Fibroblast of lung (primary cell): ENCODE measurements at places on chromosomes 16 and 17. TPM values are rescaled to one million over a fixed set of nuclear protein-coding genes. Genes with fewer than 3 reads are reported as not detected.

DNA sequence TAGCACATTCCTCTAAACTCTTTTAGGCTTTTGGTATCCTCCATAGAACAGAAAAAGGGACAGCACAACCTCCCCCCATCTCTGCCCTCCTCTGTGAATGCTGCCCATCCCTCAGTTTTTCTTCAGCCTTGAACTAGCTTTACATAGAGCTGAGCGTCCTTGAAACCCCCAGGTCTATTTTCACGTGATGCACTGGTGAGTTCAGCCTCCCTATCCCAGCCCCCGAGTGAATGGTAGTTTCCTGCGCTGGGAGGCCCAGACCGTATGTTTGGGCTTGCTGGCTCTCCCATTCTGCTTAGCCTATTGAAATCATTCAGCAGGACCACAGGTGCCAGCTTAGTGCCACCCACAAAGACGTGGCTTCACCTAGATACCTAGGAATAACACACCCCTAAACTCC, 22.5 kb downstream of the ZNF385C start:
- no peak for DNase-seq

DNA sequence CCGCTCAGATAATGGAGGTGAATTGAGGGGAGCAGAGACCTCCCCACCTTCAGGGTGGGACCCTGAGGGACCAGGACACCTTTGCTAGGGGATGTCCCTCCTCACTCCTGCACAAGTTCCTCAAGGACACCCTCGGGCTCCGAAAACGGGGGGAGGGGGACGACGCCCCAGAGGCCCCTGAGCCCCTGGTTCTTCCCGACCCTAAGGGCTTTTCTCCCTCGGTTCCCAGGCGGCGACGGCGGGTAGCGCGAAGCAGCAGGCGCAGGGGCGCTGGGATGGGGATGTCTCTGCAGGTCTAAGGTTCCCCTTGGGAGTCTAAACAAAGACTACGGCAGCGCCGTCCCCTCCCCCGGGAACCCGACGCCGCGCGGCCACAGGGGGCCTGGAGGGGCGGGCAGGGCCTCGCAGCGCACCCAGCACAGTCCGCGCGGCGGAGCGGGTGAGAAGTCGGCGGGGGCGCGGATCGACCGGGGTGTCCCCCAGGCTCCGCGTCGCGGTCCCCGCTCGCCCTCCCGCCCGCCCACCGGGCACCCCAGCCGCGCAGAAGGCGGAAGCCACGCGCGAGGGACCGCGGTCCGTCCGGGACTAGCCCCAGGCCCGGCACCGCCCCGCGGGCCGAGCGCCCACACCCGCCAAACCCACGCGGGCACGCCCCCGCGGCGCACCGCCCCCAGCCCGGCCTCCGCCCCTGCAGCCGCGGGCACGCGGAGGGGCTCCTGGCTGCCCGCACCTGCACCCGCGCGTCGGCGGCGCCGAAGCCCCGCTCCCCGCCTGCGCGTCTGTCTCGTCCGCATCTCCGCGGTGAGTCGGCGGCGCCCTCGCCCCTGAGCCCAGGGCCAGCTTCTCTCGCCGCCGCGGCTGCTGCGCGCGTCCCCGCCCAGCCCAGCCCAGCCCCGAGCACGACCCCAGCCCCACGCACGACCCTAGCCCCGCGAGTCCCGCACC, 36.7 kb upstream of the NDRG4 start:
- DNase-seq: no peak

GRCh38 chr17:17343160-17343735, 40.1 kb downstream of the NT5M start:
- DNase-seq: no peak

- DNase-seq: no peak
Observed at GRCh38 chr17:6576038-6576785, 19.9 kb upstream of the PITPNM3 start.

DNA sequence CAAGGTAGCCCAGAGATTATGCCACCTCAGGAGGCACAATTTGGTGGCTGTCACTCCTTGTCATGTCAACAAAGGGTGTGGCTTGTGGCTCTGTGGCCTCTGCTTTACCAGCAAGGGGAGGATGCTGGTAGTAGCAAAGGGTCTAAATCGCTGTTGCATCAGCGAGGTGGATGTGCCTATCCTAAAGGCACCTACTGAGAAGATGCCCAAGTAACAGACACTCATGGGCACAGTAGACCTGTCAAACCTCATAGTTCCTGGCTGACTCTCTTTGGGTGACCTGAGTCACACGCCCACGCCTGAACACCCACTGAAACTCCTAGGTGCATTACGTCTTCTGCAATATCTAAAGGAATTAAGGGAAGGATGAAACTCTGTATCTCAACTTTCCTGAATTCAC, 139.5 kb downstream of the PRKCB start:
- no peak for DNase-seq

- no peak for DNase-seq
Observed at GRCh38 chr16:10782628-10783027, 36.0 kb downstream of the TVP23A start.

GRCh38 chr17:50238601-50239280, 35.5 kb upstream of the TMEM92 start:
- DNase-seq: peak; percentile 44

DNA sequence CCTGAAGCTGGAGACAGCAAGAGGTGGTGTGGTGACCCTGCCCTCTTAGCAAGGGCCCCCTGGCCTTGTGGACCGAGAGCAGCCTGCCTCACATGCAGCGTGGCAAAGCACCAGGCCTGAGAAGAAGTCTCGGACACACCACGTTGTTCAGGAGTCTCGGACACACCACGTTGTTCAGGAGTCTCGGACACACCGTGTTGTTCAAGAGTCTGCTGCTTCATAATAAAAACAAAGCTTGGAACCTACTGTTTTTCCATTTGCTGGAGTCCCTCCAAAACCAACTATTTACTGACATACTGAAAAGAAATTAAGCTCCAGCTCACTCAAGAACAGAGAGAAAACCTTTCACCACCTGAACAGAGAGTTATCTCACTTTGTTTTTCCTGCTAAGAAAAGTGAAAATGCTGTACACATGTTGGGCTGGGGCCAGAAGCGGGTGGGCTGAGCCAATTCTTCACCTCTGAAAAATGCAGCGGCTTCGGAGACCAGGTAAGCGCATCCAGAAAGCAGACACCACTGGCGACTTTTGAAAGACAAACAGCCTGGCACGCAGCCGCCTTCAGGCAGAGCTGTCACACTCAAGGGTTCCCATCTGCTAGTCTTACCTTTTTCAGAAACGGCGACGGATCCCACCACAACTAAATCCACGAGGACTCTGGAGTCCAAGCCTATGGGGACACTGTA, 8.9 kb downstream of the MTHFSD start:
- DNase-seq: no peak

GRCh38 chr16:85103114-85104079, 8.9 kb downstream of the CIBAR2 start:
- DNase-seq: no peak

SLC13A2 gene
- total RNA-seq: not detected in 2 replicates

- DNase-seq: no peak
Observed at GRCh38 chr17:32120141-32120540, 22.2 kb upstream of the RHOT1 start.

DNA sequence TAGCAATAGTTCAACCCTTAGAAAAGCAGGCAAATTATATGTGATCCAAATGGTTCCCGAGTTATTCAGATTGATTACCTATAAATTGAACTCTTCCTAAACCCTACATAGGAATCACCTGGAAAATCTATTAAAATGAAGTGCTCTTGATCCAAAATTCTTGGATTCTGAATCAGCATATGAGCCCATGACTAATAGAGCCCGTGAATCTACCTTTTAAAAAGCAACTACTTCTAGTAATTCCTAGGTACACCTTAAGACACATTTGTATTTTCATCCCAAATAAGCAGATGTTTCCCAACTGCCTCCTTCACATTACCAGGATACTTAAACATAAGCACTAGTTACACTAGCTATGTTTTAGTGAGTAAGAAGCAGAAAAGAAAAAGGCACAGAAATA, 1171.0 kb upstream of the GOT2 start:
- DNase-seq: no peak

HEATR3 gene
- 23.9 and 26.7 TPM in 2 replicates for total RNA-seq

ATP1B2 gene
- total RNA-seq: 0.33 TPM in 1 of 2 replicates, not detected in the other

DNA sequence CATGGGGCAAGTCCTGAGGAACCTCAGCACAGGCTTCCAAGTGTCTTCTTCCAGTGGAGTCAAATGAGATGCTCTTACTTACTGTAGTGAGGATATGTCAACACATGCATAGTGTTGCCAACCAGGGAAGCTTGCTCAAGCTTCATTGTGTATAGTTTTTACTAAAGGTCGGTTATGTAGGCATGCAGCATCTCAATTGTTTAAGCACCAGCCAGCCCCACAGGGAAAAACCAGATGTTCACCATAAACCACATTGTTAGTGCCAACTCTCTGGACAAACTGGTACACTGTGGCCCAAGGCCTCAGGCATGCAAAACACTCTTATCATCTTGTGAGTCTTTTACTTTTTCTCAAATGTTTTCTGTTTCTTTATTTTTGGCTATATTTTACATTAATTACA, 152.1 kb downstream of the PHKB start:
- DNase-seq: no peak

- no peak for DNase-seq
Observed at GRCh38 chr17:74159226-74159840, 44.1 kb upstream of the RPL38 start.

- DNase-seq: no peak
Observed at GRCh38 chr16:48887646-48888210, 277.7 kb upstream of the N4BP1 start.

GRCh38 chr16:78444-79150, 572 bp downstream of the MPG start:
- peak; percentile 59 for DNase-seq

DNA sequence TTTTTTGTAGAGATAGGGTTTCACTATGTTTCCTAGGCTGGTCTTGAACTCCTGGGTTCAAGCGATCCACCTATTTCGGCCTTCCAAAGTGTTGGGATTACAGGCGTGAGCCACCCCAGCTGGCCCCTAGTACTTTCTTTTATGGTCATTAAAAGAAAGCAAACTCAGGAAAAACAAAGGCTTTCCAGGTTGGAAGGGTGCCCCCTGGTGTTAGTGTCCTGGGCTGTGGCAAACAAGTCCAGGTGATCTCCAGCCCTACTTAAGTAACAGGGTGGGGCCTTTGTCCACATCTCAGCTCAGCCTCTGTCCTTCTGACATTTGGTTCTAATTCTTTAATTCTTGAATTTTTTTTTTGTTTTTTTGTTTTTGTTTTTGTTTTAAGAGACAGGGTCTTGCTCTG, 6.9 kb downstream of the IGFBP4 start:
- peak; percentile 56 for DNase-seq

- peak; percentile 86 for DNase-seq
Observed at GRCh38 chr17:13584701-13585080, 17.0 kb downstream of the HS3ST3A1 start.

- no peak for DNase-seq
Observed at GRCh38 chr16:30533748-30534367, 800 bp downstream of the ZNF747 start.

C17orf78 gene
- not detected in 2 replicates for total RNA-seq

MYH3 gene
- 0.50 and 0.51 TPM in 2 replicates for total RNA-seq

ERI2 gene
- total RNA-seq: 22.3 and 30.1 TPM in 2 replicates

DNA sequence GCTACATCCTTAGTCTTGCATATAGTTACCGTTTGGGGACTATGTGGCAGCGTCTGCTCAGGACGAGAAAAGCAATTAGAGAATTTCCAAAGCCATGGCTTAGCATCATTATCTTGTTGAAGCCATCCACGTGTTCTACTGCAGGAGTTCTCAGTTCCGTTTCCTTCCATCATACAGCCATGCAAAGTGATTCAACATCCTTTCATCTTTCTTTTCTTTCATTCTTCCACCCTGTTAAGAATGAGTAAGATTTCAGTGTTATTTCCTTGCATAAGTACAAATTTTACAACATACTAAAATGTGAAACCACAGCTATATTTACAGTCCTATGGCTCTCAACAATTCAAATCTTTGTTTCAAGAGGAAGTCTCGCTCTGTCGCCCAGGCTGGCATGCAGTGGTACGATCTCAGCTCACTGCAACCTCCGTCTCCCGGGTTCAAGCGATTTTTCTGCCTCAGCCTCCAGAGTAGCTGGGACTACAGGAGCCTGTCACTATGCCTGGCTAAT, 3.8 kb downstream of the MARF1 start:
- DNase-seq: no peak

CCDC78 gene
- 1.0 and 1.8 TPM in 2 replicates for total RNA-seq

DNA sequence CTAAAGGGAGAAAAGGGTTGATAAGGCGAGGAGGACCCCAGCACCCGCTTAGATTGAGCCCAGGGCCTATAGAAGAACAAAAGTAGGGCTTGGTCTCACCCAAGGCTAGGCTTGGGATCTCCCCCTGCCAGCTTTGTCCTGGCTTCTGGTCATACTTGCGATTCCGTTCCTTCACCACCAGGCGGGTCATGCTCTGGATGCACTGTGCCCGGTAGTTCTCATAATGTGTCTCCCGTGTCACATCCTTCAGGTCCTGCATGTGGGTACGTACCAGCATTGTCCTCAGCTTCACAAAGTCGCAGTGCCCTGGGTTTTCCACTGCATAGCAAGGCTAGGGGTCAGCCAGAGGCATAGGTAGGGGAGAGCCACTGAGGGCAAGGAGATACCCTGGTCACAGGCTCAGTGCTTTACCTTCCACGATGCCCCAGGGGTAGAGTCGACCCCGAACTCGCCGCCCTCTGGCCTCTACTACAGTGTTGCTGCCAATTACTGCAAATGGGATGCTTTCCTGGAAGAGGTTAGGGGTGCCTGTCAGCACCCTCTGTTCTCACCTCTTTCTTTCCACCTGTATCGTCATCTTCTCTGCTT, 6.5 kb upstream of the MTMR4 start:
- DNase-seq: no peak

SLC2A4 gene
- under 0.01 TPM in 2 replicates for total RNA-seq

- no peak for DNase-seq
Observed at GRCh38 chr16:49972961-49973360, 52.1 kb upstream of the CNEP1R1 start.

DNA sequence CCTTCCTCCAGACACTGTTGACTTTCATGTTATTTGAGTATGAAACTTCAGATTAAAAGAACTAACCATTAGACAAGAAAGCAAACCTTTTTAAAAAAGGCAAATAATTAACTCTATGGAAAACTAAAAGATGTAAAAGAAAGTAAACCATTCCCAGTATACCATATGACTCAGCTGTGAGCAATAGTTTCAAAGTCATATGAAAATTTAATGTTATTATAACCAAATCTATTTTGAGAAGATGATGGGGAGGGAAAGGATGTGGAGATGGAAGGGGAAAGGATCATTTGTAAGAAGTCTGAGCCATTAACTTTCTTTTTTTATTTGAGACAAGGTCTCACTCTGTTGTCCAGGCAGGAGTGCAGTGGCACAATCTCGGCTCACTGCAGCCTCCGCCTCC, 131.8 kb downstream of the IRX5 start:
- no peak for DNase-seq

GRCh38 chr17:77968788-77969187, 10.3 kb downstream of the TNRC6C start:
- no peak for DNase-seq

TBC1D28 gene
- not detected in 2 replicates for total RNA-seq

CUEDC1 gene
- 6.2 and 11.9 TPM in 2 replicates for total RNA-seq
